ENCODE measurements at places on chromosomes 1 and 21. TPM values are rescaled to one million over a fixed set of nuclear protein-coding genes. Genes with fewer than 3 reads are reported as not detected.
A peak's percentile ranks its signal among the peaks of the same experiment; 100 is the strongest.

CCDC27 gene
- polyA plus RNA-seq: not detected

LHX8 gene
- not detected for polyA plus RNA-seq

REG4 gene
- polyA plus RNA-seq: not detected

TOR1AIP1 gene
- 69.2 TPM for polyA plus RNA-seq

PBX1 gene
- polyA plus RNA-seq: 0.04 TPM

GRCh38 chr1:100038660-100039287, 69.0 kb downstream of the SLC35A3 start:
- peak; percentile 70 for DNase-seq

- DNase-seq: no peak
Observed at GRCh38 chr1:14689996-14690615, 91.6 kb downstream of the KAZN start.

- no peak for DNase-seq
Observed at GRCh38 chr1:242427519-242427918, 97.0 kb downstream of the PLD5 start.

GRCh38 chr1:110394493-110394820, 3.6 kb upstream of the SLC16A4 start:
- no peak for DNase-seq

GRCh38 chr1:163922743-163923201, 601.0 kb downstream of the NUF2 start:
- DNase-seq: no peak

- no peak for DNase-seq
Observed at GRCh38 chr1:162697140-162697895, 65.1 kb downstream of the DDR2 start.

GRCh38 chr1:4674676-4675075, 20.3 kb downstream of the AJAP1 start:
- DNase-seq: no peak

DNA sequence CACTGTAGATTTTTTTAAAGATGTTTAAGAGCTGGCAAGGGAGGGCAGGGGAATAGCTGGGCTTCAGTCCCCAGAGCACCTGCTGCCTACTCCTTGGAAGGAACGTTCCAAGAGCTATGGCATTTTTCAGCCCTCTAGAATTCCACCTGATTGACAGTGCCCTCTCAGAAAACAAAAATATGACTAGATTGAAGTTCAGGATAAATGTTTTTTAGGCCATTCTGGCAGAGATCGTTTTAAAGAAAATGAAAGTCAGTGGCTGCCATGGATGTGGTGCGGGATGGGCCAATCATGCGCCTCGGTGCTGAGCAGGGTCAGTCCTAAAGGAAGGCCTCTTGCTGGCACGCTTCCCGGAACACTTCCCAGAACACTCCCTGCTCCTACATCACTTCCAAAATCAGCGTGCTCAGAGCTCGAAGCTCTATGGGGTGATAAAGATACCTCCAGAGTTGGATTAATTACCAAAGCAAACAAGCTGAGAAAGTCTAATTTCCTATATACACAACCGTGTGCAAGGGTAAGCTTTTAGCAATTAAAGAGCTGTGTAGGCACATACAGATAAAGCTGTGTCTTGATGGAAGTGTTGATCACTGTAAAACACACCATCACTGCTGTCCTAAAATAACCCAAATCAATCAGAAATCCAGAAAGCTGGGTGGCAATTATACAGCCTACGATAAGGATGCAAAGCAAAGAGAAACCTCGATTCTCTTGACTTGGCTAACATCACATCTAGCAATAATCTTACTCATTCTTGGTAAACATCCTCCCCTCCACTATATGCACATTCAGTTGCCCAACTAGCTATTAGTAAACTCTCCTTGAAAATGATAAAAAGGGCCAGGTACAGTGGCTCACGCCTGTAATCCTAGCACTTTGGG, 34.6 kb downstream of the TGFBR3 start:
- no peak for DNase-seq

- DNase-seq: no peak
Observed at GRCh38 chr1:11851180-11851579, 3.6 kb upstream of the NPPA start.

- no peak for DNase-seq
Observed at GRCh38 chr1:7223334-7224080, 438.3 kb downstream of the CAMTA1 start.

GRCh38 chr1:29176576-29176975, 5.1 kb downstream of the SRSF4 start:
- DNase-seq: no peak

DNA sequence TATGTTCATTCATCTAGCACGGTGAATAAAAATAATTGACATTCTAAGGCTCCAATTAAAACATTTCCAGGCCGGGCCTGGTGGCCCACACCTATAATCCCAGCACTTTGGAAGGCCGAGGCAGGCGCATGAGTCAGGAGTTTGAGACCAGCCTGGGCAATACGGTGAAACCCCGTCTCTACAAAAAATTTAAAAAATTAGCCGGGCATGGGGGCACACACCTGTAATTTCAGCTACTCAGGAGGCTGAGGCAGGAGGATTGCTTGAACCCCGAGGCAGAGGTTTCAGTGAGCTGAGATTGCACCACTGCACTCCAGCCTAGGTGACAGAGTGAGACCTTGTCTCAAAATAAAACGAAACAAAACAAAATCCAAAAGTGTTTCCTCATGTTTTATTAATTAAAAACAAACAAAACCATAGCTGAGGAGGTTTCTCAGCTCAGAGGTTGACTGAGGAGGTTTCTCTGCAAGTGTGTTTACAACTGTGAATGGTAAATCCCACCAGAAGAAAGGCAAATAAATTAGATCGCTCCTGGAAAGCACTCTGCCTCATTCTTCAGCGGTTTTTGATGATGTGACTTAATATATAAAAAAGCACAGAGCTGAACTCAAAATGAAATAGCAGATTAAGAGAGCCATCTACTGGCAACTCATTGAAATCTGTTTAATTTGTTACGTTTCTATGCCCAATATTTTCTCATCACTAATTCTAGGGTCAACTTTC, 37.7 kb upstream of the ATG4C start:
- peak; percentile 29 for DNase-seq

DNA sequence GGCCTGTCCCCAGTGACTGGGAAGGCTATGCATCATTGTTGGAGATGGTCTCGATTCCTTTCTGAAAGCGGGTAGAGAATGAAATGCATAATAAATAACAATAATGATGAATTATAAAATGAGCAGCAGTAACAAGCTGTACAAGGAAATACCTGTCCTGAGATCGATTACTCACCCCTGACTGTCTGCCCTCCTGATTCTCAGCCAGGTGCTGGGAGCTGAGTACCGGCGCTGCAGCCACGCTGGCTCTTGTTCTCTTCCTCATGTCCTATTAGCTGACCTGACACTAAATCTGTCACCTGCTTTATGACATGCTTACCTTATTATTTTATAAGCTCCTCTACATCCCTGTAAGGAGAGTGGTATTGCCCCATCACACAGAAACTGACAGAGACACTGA, 3.4 kb downstream of the AGPAT3 start:
- DNase-seq: no peak

- DNase-seq: no peak
Observed at GRCh38 chr1:234737967-234738314, 128.0 kb upstream of the IRF2BP2 start.

GRCh38 chr1:2088458-2088857, 38.2 kb downstream of the PRKCZ start:
- DNase-seq: no peak

DNA sequence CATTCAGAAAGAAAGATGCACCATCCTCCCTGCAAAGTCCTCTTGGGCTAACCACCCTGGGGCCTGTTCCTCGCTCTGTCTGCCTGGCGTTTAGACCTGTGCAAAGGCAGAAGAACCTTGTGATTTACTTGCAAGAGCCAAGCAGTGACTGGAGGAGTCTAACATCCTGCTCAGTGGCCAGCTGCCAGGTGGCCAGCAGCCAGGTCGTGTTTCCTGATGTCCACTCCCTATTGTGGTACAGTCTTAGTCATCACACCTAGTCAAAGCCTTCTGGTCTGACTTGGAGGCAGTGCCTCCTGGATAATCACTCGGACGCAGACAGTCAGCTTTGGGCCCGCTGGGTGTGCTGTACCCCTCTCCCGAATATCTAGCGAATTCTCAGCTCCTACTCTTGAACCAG, 118.1 kb downstream of the PGBD5 start:
- DNase-seq: no peak

GRCh38 chr1:67773462-67773861, 59.8 kb downstream of the GNG12 start:
- no peak for DNase-seq

GRCh38 chr1:209756615-209757445, 977 bp downstream of the TRAF3IP3 start:
- peak; percentile 39 for DNase-seq
